ENCODE measurements at places on chromosomes 5 and 9. TPM values are rescaled to one million over a fixed set of nuclear protein-coding genes. Genes with fewer than 3 reads are reported as not detected.
A peak's percentile ranks its signal among the peaks of the same experiment; 100 is the strongest.

DNA sequence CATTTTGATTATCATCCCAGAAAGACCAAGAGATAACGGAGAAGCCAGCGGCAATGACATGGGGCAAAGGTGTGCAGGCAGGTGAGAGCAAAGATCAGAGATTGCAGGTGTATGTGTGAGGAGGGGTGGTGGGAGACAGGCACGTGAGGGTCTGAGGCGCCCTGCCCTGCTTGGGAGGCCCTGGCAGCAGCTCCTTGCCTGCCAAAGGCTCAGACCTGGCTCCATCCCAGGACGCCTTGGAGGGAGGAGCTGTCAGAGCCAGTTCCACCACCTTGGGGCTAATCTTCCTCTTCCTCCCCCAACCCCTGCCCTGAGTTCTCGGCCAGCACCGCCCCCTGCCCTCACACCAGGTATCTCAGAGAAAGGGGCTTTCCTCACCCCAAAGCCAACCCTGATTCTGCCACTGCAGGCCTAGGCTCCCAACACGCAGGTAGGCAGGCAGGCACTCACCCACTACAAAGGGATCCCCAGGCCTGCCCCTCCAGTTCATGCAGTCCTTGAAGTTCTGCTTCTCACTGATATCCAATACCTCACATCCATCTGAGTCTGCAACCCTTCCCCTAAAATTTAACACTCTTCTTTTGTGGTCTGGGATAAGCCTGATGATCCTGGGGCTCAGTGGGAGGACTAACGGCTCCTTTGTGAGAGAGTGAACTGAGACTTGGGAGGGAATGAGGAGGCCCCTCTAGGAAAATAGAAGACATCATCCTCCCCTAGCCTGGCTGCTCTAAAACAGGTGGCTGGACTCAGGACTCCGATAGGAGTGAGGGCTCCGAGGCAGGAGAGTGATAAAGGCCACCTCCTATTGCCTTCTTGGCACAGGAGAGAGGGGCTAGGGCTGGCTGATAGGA is 1.8 kb downstream of the AQP3 start:
- no peak overlapping the region for H3K27ac ChIP-seq
- peaks cover 10% of the 10 kb centered on the region for H3K27me3 ChIP-seq

- H3K4me1 ChIP-seq, result peaks cover 7% of the 10 kb centered on the region
- peak overlapping the region; percentile 83 for H3K27ac ChIP-seq
- DNase-seq, result peak; percentile 95
- peaks cover 31% of the 10 kb centered on the region for H3K36me3 ChIP-seq
Measured at GRCh38 chr5:181246276-181247049, 2.8 kb upstream of the RACK1 start.

Gene TAF1L
- total RNA-seq, result not detected

DNA sequence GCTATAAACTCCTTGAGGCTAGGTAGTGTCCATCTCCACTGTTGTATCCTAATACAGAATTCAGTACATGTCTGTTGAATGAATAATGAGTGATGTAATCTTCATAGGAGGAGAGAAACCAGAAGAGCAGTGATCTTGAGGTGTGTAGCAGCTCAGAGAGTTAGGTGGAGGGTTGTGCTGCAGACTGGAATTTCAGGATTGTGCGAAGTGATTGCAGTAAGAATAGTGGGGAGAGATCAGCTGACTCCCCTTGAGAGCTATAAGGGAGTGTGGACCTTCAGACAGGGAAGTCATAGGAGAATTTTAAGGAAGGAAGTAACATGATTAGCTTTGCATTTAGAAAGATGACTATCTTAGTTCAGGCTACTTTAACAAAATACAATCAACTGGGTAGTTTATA is 4.4 kb downstream of the SNX24 start:
- peaks cover 11% of the 10 kb centered on the region for H3K36me3 ChIP-seq
- no peak overlapping the region for H3K4me3 ChIP-seq
- H3K27ac ChIP-seq, result no peak overlapping the region

DNA sequence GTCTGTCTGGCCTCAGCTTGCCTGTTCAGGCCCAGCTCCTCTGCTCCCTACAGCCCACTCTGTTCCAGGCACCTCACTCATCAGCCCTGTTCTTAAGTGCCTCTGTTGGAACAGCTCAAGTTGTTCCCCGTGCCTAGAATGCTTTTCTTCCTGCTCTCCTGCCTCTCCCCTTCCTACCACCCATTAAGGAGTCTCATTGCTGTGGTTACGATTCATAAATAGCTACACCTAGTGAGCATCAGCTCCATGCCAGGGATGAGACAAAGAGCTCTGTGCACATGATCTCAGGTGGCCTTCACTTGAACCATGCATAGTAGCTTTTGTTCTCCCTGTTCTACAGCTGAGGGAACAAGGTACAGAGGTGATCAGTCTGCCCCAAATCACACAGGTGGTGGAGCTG is 54.3 kb downstream of the PSD2 start:
- no peak overlapping the region for H3K4me3 ChIP-seq
- peaks cover 41% of the 10 kb centered on the region for H3K27me3 ChIP-seq
- H3K27ac ChIP-seq, result no peak overlapping the region

DNA sequence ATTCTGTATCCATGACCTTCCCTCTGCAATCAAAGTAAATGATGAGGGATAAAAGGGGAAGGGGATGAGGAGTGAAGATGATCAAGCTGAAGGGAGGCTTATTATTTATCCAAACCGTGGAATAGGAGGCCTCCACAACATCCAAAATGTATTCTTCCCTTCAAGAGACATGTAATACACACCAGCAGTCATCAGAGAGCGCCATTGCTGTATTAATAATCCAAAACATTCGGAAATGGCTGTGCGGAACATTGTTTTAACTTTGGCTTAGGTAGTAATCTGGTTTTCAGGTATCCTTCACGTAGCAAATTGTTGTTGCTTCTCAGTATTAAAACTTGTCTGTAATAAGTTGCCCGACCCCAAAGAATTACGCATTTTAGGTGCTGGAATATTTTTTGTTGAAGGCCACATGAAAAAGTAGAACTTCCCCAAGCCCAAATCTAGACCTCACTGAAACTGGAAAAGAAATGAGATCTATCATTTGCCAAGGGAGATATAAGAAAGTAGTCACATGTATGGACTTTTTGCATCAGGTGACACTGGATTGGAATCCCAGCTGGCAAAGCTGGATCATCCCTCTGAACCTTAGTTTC is 2.6 kb upstream of the BOD1 start:
- H3K27ac ChIP-seq, result no peak overlapping the region
- peak; percentile 68 for DNase-seq
- no peaks in the 10 kb centered on the region for H3K36me3 ChIP-seq
- peaks cover 5% of the 10 kb centered on the region for H3K4me1 ChIP-seq

DNA sequence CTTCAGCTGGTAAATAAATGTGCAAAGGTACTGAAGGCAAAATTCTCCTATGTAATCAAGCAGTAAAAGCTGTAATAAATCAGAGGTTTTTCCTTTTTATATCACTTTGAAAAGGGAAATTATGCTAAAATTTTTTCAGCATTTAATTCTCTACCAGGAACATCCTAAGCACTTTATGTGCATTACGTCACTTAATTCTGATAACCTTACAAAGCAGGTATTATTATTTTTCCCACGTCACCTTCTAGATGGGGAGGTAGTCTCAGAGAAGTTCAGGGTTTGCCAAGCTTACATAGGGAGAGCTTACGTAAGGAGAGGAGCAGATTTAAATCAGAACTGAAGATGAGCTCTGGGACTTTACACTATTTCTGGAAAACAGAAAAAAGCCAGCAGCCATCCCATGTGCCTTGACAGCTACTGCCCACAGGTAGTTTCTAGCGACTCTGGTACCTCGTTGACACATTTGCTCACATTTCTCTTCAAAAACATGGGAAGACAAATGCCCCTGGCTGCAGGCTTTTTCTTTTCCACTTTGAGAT is 79.0 kb upstream of the IFNK start:
- H3K27ac ChIP-seq, result no peak overlapping the region
- no peaks in the 10 kb centered on the region for H3K36me3 ChIP-seq
- no peak for DNase-seq
